EH (cell line): ENCODE measurements at places on chromosomes 7 and 10.

DNA sequence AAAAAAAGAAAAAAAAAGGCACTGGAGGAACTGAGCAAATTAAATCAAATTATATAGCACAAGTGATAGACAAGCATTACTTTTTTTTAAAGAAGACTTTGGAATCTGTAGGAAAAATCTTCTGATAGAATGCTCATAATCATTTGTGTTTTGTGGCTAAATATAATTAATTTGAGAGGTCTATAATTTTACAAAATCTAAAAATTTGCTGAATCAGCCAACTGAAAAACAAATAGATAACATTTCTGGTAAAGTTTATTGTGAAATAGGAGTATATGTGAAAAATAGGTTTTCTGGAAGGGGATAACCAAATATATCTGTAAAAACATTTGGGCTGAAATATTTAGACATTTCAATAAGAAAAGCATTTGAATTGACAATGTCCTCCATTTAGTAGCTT is 844.9 kb upstream of the COBL start:
- no peak for DNase-seq

DNA sequence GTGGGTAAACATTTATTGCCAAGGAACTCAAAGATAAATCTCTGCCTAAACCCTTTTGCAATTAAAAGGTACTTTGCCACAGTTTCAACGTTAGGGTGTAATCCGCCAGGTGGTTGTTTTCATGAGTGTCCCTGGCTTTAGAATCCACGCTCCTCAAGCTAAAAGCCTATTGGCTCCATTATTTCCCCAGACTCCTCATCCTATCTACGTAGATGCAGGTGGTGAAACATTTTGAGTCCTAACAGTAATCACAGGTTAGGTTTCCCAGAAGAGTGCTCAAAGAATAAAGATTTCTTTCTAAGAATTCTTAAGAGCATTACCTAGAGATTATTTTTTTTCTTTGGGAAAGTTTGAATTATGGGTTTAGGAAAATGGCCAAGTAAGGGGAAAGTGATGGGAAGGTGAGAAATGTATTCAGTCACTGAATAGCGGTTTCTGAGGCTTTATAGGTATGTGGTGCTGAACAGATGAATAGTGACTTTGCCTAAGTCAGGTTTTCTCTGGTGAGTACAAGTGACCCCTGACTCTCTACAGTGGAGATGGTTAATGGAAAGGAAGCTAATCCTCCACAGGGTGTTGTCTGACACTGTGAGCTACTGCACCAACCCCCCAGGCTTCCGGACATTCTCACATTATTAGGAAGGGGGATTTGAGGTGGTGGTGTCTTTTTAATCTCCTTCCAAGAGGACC is 60.2 kb downstream of the NRP1 start:
- DNase-seq = no peak

DNA sequence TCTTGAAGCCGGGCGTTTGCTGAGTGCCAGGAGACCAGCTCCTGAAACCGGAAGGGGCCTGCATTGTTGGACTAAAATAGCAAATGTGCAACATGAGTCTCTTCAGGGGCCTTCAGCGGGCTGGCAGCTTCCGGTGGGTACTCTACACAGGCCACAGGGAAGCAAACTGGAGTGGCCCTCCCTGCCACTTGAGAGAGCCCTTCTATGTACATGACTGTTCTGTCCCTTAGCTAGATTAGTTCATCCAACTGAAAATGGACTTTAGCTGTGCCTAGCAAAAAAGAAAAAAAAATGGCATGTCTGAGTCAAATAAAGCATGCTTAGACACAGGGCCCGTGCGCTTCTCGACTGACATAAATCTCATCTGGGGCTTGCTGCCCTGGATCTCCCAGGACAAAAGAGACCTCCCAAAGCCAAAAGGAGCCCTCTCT is 115.3 kb upstream of the TCF7L2 start:
- no peak for DNase-seq

DNA sequence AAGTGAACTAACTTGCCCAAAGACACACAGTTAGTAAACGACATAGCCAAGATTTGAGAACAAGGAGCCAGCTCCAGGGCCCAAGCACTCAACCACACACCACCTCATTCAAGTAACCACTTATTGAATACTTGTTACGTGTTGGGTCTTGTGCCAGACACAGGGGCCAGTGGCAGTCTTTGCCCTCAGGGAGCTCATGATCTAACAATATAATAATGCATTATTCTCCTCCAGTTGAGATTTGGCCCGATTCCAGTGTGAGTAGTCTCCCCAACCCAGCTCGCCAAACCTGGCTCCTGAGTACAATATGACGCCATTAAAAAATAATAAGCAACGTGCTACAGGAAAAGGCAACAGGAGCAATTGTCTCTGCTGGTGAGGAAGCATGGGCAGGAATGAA is 14.4 kb upstream of the STK17A start:
- DNase-seq = peak; percentile 66

- DNase-seq = no peak
Observed at GRCh38 chr10:50946991-50947781, 61.8 kb upstream of the A1CF start.

DNA sequence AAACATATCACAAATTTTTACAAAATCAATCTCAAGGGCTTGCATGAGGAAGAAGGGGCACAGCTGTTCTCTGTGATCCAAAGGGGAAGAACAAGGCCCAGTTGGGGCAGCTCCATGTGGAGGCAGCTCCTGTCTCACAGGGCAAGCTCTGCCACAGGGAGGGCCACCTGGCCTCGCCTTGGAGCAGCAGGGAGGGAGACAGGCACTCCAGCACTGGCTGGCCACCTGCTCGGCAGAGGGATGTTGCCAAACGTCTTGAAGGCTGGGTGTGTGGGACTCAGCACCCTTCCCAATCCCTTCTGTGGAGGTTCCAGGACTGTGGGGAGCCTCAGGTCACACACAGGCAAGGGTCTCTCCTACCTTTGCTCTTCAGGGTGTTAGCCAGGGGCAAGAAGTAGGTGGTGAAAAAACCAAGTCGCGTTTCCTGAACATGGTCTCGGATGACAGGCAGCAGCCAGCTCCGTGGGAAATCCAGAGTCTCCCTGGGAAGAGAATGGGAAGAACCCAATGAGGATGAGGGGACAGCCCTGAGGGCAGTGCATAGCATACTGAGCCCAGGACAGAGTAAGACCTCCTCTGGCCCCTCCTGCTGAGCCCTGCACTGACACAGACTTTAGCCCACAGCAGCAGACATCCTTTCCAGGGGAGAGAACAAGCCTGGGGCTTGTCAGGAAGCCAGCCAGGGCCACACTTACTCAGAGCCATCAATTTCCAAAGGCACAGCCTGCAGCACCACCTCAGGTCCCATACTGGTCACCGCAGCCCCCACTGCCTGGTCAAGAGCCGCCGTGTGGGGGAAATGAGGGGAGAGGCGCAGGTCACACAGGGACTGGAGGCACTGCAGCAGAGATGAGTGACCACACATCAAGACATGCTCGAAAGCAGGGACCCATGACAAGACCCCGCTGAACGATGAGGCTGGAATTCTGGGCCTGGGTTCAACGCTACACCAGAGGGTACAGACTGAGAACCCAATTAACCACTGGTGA is 21.9 kb downstream of the RRP12 start:
- no peak for DNase-seq
